CD8-positive, alpha-beta T cell (primary cell): ENCODE measurements at places on chromosomes 7 and 10.

GRCh38 chr7:7416031-7416858 lies 119.4 kb downstream of the COL28A1 start:
- no peak for DNase-seq

- DNase-seq: no peak
These were observed 214.2 kb upstream of the ADO start for GRCh38 chr10:62590306-62590705.

- DNase-seq: no peak
These were observed 7.9 kb upstream of the EN2 start for GRCh38 chr7:155449869-155450557.

- no peak for DNase-seq
These were observed 3.5 kb upstream of the HOGA1 start for GRCh38 chr10:97580421-97581367.

GRCh38 chr7:138546064-138546619 lies 86.1 kb downstream of the TRIM24 start:
- DNase-seq: no peak

DNA sequence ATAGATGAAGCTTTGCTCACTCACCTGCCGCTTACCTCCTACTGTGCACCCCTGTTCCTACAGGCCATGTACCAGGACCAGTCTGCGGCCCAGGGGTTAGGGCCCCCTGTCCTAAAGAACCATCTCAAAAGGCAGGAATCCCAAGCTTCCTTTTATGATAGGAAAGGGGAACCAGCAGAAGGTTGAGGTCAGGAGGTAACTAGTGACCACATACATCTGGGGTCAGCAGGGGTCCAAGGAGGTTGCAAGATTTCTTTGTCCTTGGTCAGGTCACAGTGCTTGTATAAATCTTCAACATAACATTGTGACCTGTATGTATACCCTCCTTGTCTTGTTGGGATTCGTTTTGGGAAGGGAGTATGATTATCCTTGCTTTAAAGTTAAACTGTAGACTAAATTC lies 73.8 kb downstream of the OAT start:
- no peak for DNase-seq

DNA sequence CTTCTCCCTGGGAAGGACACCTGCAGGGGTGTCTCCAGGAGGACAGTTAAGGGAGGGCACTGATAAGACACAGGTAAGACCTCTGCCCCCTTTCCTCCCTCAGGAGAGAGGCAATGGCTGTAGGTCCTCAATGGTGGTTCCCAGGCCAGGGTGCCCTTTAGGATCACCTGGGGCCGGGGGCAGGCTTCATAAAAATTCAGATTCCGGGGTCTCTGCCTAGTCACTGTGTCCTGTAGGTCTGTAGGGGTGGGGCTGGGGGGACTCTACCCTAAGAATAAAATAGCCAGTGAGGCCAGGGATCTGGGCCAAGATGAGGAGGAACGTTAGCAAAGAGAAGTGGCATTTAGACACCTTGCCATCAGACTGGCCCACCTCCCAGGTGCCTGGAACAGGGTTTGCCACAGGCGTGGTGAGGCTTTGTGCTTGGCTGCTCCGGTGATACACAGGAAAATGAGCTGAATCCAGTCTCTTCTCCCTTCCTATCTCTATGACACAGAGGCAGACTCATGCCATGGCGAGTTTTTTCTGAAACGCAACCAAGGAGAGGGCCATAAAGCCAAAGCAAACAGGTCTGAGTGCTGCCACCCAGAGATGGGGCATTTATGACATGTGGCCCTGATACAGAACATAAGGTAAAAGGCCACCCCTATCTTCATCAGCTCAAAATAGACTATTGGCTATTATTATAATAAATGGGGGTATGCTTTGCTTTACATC lies 52.6 kb downstream of the SH3PXD2A start:
- DNase-seq: no peak

DNA sequence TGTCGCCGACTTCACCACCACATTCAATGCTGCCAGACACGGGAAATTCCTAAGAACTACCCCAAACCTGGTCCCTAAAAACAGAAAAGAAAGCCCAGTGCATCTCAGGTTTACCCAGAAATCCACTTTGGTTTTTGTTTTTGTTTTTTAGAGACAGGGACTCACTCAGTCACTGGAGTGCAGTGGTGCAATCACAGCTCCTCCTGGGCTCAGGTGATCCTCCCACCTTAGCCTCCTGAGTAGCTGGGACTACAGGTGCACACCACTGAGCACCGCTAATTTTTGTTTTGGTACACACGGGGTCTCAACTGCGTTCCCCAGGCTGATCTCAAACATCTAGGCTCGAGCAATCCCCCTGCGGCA lies 22.8 kb downstream of the MAD1L1 start:
- DNase-seq: no peak

GRCh38 chr10:17713758-17714157 lies 38.2 kb upstream of the TMEM236 start:
- DNase-seq: no peak

DNA sequence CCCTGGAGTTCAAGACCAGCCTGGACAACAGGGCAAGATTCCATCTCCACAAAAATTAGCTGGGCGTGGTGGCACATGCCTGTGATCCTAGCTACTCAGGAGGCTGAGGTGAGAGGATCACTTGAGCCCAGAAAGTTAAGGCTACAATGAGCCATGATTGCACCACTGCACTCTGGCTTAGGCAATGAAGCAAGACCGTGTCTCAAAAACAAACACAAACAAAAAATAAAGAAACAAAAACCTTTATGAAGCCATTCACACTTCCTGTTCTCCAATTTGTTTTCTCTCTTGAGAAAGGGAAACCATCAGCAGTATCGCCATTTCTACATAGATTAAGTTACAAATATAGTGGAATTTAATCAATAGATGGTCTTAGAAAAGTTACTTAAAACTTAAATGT lies 19.8 kb downstream of the YME1L1 start:
- DNase-seq: no peak

DNA sequence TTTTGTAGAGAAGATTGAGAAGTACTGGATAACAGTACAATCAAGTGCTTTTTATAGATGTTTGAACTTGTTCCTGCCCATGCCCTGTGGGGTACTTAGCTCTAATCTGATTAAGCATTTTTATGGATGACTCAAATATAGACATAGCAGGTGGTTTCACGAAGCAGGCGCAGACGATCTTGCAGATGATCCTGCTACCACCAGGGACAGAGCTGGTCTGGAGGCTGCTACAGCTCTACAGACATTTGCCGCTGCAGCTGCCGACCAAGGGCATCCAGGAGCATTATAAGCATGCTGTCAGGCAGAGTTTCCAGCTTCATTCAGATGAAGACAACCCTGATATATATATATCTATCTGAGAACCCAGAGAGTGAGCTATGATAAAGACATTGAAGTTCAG lies 650.4 kb downstream of the NXPH1 start:
- DNase-seq: no peak

GRCh38 chr7:8817448-8818036 lies 384.1 kb downstream of the NXPH1 start:
- no peak for DNase-seq
